Activated CD4-positive, alpha-beta T cell treated with anti-CD3 and anti-CD28 coated beads for 36 hours (primary cell): ENCODE measurements at places on chromosomes 3 and 15. TPM values are rescaled to one million over a fixed set of nuclear protein-coding genes. Genes with fewer than 3 reads are reported as not detected.

DNA sequence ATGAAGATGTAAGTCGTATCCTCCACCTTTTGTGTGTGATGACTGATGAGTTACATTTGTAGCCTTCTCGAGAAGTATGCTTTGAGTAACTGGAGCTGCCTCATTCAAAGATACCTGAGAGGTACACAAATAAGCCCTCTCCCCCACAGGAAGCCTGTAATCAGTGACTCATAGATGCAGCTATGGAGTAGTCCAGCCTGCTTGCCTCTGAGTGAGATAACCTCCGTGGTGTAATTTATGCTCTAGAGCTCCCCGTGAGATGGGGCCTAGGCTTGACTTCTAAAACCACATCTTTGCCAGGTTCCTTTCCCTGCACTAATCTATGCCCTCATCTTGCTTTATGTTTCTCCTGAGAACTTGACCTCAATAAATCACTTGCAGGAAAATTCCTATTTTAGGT, 291.7 kb downstream of the SUCLG2 start:
- H3K27me3 ChIP-seq = no peaks in the 10 kb centered on the region
- no peaks in the 10 kb centered on the region for H3K36me3 ChIP-seq
- H3K27ac ChIP-seq = no peak overlapping the region
- H3K4me3 ChIP-seq = no peak overlapping the region

GRCh38 chr3:123333401-123333800, 115.5 kb downstream of the ADCY5 start:
- H3K4me1 ChIP-seq = peaks cover 6% of the 10 kb centered on the region
- DNase-seq = no peak
- no peak overlapping the region for H3K27ac ChIP-seq
- H3K4me3 ChIP-seq = no peak overlapping the region
- H3K36me3 ChIP-seq = no peaks in the 10 kb centered on the region

GRCh38 chr3:150371741-150372254, 36.3 kb upstream of the TSC22D2 start:
- H3K27ac ChIP-seq = no peak overlapping the region
- H3K4me3 ChIP-seq = no peak overlapping the region
- peaks cover 3% of the 10 kb centered on the region for H3K27me3 ChIP-seq
- no peak for DNase-seq
- no peaks in the 10 kb centered on the region for H3K4me1 ChIP-seq

DNA sequence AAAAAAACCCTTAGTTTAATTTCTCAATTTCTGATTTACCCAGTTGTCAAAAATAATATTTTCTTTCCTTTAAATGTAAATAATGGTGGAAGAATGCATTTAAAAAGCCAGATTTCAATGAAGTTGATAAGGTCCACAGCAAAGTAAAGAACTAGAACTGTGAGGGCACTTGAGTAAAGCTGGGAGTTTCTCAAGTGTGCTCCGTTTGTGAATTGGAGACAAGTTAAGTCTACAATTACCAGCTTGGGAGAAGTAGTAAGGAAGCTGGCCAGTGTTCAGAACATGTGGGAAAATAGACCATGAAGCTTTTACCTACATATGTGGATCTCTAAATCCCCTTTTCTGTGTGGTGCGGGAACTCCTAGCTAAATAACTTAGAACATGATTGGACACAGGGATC, 239.4 kb downstream of the OXSM start:
- no peak overlapping the region for H3K4me3 ChIP-seq
- DNase-seq = no peak
- H3K27ac ChIP-seq = no peak overlapping the region
- no peaks in the 10 kb centered on the region for H3K27me3 ChIP-seq

GRCh38 chr3:44439499-44440295, 37.8 kb downstream of the ZNF445 start:
- peak overlapping the region; percentile 97 for H3K27ac ChIP-seq
- peaks cover 43% of the 10 kb centered on the region for H3K4me1 ChIP-seq
- peak; percentile 86 for DNase-seq
- H3K27me3 ChIP-seq = no peaks in the 10 kb centered on the region
- peak overlapping the region; percentile 58 for H3K4me3 ChIP-seq
- H3K36me3 ChIP-seq = peaks cover 25% of the 10 kb centered on the region

Gene ASB14
- total RNA-seq = not detected

DNA sequence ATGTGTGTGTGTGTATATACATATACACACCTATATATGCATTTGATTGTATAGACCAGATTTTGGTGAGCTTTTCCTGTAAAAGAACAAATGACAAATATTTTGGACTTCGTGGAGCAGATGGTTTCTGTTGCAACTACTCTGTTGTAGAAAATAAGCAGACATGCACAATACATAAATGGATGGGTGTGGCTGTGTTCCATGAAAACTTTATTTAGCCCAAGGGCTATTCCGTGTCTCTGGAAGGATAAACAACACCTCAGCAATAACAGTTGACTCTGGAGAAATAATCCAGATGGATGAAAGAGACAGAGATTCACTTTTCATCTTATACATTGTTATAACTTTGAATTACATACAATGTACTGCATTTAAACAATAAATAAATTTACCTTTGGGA, 441.4 kb downstream of the CNTN3 start:
- no peaks in the 10 kb centered on the region for H3K27me3 ChIP-seq
- no peak overlapping the region for H3K4me3 ChIP-seq
- no peaks in the 10 kb centered on the region for H3K4me1 ChIP-seq
- DNase-seq = no peak
- H3K27ac ChIP-seq = no peak overlapping the region

DNA sequence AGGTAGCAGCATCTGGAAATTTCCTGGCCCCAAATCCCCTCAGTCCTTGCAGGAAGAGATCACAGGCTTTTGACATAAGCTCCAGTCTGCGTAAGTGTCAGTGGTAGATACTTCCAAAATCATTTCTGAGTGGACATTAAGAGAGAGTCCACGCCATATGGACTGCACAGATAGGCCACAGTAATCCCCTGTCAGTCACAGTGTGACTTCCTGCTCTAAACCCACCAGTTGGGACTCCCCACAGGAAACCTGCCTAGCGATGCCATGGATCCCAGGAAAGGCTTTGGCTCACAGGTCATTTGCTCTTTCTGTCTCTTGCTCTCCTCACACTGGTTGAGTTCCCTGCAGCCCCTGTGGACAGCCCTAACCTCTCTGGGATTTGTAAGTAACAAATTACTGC, 28.8 kb upstream of the MKRN3 start:
- no peak overlapping the region for H3K4me3 ChIP-seq
- no peaks in the 10 kb centered on the region for H3K36me3 ChIP-seq
- no peak for DNase-seq
- H3K27ac ChIP-seq = no peak overlapping the region

Gene ADAM10
- 74.5 TPM for total RNA-seq

- peaks cover 31% of the 10 kb centered on the region for H3K4me1 ChIP-seq
- no peaks in the 10 kb centered on the region for H3K27me3 ChIP-seq
- H3K4me3 ChIP-seq = no peak overlapping the region
- no peak for DNase-seq
Observed at GRCh38 chr3:30286811-30287210, 319.6 kb upstream of the TGFBR2 start.

DNA sequence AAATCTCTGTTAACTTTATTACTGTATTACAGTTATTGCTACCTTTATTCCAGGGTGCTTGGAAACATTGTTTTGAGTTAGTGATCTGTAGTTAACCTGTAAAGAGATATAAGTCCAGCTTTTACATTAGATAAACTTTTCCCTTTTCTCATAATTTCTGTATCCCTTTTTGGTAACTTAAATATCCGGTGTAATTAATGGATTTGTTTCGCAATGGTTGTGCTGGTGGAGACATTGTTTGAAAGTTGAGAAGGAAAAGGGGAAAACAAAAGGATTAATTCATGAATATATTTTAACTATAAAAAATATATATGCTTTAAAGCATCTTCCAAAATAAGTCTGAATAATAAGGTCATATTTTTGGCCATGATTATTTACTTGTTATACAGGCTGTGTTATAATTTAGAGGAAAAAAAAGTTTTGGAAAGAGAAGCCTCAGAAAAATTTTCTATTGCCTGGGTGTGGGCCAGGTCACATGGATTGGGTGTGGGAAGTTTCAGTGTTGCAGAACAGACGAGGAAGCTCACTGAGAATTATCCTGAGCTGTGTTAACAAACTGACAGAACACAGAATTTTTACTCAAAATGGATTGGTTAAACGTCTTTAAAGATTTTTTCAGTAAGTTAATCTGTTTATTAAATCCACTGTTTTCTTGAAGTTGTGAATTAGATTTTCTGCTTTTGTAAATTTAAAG, 27.7 kb upstream of the IL20RB start:
- H3K36me3 ChIP-seq = peaks cover 44% of the 10 kb centered on the region
- H3K27ac ChIP-seq = no peak overlapping the region
- H3K4me3 ChIP-seq = no peak overlapping the region
- DNase-seq = no peak
- H3K27me3 ChIP-seq = no peaks in the 10 kb centered on the region

GRCh38 chr3:83248454-83248853, 1487.0 kb upstream of the GBE1 start:
- H3K4me3 ChIP-seq = no peak overlapping the region
- DNase-seq = no peak
- no peak overlapping the region for H3K27ac ChIP-seq
- H3K36me3 ChIP-seq = no peaks in the 10 kb centered on the region
- no peaks in the 10 kb centered on the region for H3K27me3 ChIP-seq

DNA sequence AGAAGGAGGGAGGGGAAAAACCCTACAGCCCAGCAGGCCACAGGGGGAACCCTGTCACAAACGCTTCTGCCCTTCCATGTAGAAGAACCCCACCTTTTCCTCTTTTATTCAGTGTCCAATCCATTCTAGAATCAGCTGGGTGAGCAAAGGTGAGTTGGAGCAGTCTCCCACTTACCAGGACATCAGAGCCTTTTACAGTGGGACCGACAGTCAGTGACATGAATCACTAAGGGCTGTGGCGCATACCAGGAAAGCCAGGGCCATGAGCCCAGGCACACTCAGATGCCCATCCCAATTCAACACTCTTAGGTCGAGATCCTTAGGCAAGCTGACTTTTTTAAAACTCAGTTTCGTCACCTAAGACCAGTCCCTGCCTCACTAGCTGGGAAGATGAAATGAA, 146.1 kb downstream of the AQP9 start:
- no peaks in the 10 kb centered on the region for H3K36me3 ChIP-seq
- H3K27me3 ChIP-seq = peaks cover 1% of the 10 kb centered on the region
- DNase-seq = no peak
- peaks cover 9% of the 10 kb centered on the region for H3K4me1 ChIP-seq

Gene HGD
- total RNA-seq = 0.58 TPM

DNA sequence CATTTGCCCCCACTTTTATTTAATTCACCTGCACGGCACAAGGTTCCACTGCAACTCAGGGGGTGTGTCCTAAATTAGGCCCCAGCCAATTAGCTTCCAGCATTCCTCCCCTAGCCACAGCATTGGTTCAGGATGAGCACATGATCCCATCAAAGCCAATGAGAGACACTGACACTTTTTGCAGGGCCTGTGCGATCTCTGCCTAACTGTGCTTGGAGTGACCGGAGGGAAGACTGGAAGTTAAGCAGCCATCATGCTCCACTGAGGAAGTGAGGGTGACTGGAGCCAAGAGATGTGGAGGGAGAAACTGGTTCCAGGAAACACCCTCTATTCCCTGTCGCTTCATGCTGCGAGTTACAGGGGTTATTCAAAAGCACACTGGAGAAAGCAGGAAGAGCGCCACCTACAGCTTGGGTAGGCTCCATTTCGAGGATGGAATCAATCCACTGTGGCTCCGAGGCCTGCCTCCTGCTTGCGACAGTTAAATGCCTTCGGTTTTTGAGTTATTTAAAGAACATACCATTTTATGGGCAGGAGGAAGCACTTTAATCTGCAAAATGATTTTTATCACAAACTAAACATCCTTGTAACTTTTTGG, 122.2 kb upstream of the WNT5A start:
- no peaks in the 10 kb centered on the region for H3K4me1 ChIP-seq
- no peak overlapping the region for H3K27ac ChIP-seq
- peaks cover 2% of the 10 kb centered on the region for H3K27me3 ChIP-seq

DNA sequence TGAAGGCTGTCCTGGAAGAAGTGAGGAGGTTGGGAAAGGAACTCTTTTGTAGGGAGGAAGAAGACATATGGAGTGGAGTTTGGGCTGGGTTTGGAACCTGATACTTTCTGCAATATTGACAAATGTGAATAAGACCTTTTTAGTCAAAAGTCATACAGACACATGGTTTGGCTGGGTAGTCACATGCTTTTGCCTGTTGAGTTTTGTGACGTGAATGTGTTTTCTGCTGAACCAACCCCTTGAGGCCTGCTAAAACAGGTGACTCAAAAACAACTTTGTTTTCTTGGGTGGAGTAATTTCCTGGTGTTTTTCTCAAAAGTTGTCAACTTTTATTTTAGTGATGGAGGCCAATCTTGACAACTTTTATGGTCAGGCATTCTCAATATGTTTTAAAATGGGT, 39.4 kb upstream of the CCR4 start:
- DNase-seq = no peak
- no peaks in the 10 kb centered on the region for H3K36me3 ChIP-seq
- no peaks in the 10 kb centered on the region for H3K27me3 ChIP-seq
- H3K4me3 ChIP-seq = no peak overlapping the region

Gene IFT80
- total RNA-seq = 15.0 TPM

Gene FEZF2
- total RNA-seq = not detected

- peaks cover 14% of the 10 kb centered on the region for H3K27me3 ChIP-seq
- no peak within 1 kb of the TSS for H3K27ac ChIP-seq
- H3K4me1 ChIP-seq = no peaks in the 10 kb centered on the region
- H3K4me3 ChIP-seq = no peak within 1 kb of the TSS
Observed at GRCh38 chr3:98763076-98763475, at the start of gene ST3GAL6. TSS of gene ST3GAL6 (plus strand) at chr3:98763340. CDS start at chr3:98768441, 5,101 bp downstream.

DNA sequence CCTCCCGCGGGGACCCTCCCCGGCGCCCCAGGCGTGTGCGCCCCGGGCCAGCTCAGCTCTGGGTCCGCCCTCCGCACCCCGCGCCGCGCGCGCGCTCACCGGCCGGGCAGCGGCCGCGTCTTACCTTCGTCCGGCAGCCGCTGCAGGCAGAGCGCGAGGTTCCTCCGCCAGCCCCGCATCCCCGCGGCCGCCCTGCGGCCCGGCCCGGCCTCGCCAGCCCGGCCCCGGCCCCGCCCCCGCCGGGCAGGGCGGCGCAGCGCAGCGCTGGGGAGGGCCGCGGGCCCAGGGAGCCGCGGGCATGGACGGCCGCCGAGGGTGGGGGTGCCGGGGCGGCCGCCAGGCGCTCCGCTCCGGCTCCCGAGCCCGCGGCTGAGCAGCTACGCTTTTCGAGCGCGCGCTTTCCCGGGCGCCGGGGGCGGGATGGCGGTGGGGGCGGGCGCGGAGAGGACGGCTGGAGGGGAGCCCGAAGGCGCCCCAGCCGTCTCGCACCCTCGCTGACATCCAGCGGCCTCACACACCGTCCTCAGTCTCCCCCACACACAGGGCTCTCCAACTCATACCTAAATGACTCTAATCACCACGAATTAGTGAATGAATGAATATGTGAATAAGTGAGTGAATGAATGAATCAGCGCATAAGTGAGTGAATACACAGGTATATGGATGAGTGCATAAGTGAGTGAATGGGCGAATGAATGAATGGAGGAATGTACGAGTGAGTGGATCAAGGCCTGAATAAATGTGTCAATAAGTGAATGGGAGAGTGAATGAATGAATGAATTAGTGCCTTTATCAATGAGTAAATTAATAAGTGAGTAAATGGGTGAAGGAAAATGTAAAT, 48.5 kb upstream of the CCDC174 start:
- H3K27me3 ChIP-seq = peaks cover 61% of the 10 kb centered on the region
- no peaks in the 10 kb centered on the region for H3K4me1 ChIP-seq
- no peak overlapping the region for H3K4me3 ChIP-seq
- no peak for DNase-seq
- no peak overlapping the region for H3K27ac ChIP-seq

- H3K27ac ChIP-seq = peak overlapping the region; percentile 91
- no peaks in the 10 kb centered on the region for H3K27me3 ChIP-seq
- H3K4me3 ChIP-seq = peak overlapping the region; percentile 87
- H3K36me3 ChIP-seq = peaks cover 8% of the 10 kb centered on the region
- peaks cover 31% of the 10 kb centered on the region for H3K4me1 ChIP-seq
- DNase-seq = peak; percentile 59
Observed at GRCh38 chr3:150703299-150703755, 393 bp downstream of the ERICH6 start.
